ENCODE measurements at places on chromosomes 12 and 14.

GRCh38 chr14:23182372-23183157 lies 895 bp downstream of the SLC7A8 start:
- no peak for DNase-seq

- DNase-seq, result no peak
Observed at GRCh38 chr12:31526158-31526546, 64.8 kb downstream of the DENND5B start.

GRCh38 chr14:105168496-105168978 lies at the start of gene JAG2:
JAG2 (minus strand) TSS chr14:105168776; CDS start chr14:105168420, 356 bp downstream.
- DNase-seq, result no peak

DNA sequence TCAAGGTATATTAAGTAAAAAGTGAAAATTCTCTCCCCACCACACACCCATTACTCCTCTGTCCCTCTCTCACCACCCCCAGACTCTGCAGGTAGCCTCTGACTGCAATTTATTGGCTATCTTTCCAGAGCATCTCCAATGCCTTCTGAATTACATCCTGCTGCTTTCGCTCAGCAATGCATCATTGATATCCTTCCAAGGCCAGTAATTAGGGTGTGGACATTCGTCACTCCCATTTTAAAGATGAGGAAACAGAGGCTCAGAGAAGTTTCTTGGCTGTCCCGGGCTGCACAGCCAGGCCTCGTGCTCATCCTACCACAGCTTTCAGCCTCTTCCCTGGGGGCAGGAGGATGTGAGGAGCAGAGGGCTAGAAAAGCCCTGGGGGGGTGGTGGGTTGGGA lies 23.6 kb upstream of the PGF start:
- no peak for DNase-seq

- DNase-seq, result no peak
Observed at GRCh38 chr12:41802803-41803202, 341.9 kb downstream of the GXYLT1 start.

DNA sequence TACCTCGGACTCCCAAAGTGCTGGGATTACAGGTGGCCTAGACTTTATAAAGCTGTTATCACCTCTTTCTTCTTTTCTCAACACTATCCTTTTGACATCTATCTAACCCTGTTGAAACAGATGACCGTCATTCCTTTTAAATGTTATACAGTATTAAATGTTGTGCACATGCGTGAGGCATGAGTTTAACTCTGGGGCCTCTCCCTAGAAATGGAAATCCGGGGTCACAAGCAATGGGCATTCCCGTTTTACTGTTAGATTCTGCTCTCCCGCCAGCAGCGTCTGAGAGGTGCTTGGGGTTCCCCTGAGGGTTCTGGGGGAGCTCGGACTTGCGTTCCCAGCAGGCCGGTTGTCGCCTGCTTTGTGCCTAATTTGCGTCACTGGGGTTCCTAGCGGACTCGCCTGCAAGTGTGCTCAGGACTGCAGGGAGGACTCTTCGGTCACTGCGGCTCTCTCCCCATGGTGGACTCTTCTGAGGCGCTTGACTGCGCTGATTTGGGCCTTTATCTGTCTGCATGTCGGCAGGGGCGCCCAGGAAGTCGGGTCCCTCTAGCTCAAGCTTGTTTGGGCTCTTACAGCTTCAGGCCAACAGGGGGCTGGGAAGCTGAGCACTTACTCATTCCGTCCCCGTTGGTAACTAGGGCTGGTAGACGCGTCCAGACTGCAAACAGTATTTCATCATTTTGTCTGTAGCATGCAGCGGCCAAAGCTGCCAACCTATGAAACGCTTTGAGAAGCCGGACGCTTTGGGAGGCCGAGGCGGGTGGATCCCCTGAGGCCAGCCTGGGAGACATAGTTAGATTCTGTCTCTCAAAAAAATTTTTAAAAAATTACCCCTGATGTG lies 1.2 kb upstream of the RAN start:
- peak; percentile 84 for DNase-seq

GRCh38 chr14:91330096-91330696 lies 85.7 kb upstream of the GPR68 start:
- no peak for DNase-seq

GRCh38 chr12:57772429-57773322 lies at the start of gene EEF1AKMT3:
EEF1AKMT3 (plus strand) TSS chr12:57772614; CDS start chr12:57772725, 111 bp downstream.
- DNase-seq, result no peak

DNA sequence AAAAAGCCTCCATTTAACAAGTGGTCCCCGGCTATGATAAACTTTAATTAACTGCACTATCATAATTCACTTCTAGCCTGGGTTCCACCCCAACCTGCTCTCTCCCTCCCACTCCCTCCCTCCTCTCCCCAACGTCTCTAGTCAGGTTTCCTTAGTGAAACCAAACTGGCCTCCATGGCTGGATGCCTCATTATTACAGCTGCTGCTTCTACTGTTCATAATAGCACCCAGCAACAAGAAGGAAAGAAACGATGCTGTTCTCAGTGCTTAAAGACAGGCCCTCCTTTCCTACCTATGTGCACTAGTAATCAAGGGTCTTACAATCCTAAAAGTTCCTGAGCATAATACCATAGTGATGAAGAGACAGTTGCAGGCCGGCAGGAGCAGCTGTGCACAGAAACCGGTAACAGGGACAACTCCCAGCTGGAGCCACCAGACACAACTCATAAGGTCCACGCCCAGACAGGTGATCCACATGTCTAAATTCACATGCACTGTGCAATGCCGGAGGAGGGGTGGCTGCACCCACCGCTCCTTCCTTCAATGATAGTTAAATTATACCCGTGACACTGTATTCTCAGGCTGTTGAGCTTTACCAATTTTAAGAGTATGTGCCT lies 6.2 kb downstream of the IRF2BPL start:
- no peak for DNase-seq

GRCh38 chr12:14578646-14579045 lies 11.0 kb upstream of the PLBD1 start:
- no peak for DNase-seq

DNA sequence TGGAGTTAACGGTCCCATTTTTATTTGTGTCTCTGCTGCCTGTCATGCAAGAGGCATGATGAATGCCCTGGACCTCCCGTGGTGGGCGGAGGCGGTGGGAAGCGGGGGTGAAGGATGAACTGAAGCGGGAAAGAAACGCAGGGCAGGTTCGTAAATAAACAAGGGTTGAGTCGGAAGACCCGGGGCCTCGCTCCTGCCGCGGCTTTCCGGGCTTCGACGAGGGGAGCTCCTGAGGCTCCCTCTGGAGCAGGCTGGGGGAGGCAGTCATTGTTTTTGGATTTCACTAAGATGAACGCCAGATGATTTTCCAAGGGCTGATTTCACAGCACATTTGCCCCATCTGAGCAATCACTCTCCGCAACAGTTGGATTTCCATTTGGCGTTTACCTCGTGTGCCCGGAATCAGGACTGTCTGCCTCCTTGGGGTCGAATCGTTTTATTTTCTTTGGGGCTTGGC lies 130.2 kb downstream of the SLC38A6 start:
- DNase-seq, result no peak

GRCh38 chr12:88897723-88898122 lies 317.5 kb upstream of the KITLG start:
- no peak for DNase-seq

GRCh38 chr12:57739387-57739786 lies 845 bp upstream of the AGAP2 start:
- DNase-seq, result no peak

DNA sequence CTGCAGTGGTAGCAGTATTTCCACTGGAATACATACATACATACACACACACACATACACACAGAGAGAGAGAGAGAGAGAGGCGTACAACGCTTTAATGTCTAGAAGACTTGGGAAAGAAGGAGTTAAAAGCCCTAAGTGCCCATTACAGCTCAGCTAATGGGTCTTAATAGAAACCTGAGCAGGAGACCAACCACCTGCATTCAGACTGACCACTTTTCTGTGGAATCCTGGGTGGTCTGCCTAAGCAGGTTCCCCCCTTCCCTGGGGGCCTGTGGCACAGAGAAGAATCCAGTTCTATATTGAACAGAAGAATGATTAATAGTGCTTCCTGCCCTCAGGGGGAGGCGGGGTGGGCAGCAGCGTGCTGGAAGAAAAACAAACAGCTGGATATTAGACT lies 312.4 kb upstream of the PRKD1 start:
- no peak for DNase-seq

GRCh38 chr12:29234965-29235626 lies 86.0 kb downstream of the FAR2 start:
- DNase-seq, result no peak

DNA sequence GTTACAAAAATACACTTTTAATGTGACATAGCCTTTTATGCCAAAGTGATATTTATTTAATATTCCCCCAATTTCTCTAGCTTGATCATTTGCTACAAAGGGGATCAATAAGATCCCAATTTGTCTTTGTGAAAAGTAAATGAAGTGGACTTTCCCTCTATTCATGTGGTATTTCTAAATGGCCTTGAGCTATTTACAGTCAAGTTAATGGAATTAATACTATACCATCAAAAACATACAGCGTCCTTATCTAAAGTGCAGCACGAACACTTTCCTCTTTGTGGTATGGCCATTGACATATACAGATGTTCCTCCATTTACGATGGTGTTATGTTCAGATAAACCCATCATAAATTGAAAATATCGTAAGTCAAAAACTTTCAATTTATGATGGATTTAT lies 23.2 kb downstream of the CFL2 start:
- DNase-seq, result no peak

DNA sequence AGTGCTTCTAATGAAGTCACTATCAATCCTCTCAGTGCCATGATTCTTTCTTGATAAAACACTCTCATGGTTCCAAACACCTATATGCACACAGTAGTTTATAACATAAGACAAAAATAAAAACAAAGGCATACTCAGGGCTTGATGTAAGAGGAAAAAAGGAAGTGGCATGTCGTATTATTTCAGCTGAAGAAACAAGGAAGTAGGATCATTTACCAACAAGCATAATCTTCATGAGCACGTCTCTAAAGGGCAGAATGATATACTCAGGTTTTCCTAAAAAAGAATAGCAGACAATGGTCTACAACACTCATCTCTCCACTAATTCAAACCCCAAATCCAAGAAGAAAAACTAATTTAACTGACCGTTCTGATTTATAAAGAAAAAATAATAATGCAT lies 33.9 kb downstream of the NUMB start:
- no peak for DNase-seq

DNA sequence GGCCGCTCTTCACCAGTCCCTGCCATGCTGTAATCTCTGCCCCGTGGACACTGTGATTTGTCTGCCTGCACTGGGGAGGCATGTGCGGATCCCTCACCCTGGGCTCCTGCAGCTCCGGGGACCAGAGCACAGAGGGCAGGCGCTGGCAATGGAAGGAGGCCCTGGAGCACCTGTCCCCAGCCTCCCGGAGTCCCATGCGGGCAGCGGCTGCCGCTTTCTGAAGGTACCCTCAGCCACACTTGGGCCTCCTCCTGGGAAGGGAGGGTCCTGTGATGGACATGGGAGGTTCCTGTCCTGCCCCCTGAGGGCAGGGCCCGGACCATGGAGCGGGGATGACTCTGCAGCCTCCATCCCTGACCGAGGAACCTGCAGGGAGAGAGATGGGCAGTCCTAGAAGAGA lies 297.4 kb upstream of the SFSWAP start:
- DNase-seq, result no peak

GRCh38 chr12:15708396-15709076 lies 80.7 kb downstream of the EPS8 start:
- DNase-seq, result no peak

- no peak for DNase-seq
Observed at GRCh38 chr14:102554821-102555819, 37.3 kb upstream of the RCOR1 start.

DNA sequence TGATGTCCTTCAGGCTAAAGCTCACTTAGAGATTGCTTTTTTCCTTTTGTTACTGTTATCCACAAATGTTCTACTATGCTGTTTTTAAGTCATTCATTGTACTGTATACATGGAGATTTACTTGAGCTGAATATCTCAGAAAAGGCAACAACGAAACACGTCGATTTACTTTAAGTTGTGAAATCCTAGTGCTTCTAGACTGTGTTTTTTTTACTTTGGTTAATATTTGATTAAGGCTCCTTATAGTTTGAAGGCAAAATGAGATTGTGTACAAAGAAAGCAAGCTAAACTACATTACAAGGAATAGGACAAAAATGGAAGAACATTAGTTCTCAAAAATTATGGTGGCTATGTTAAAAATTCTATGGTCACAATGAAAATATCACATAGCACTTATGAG lies 114.5 kb downstream of the SLC35F4 start:
- no peak for DNase-seq

GRCh38 chr12:761256-761655 lies 8.9 kb downstream of the WNK1 start:
- DNase-seq, result no peak

GRCh38 chr14:95217391-95217900 lies 60.1 kb upstream of the DICER1 start:
- no peak for DNase-seq

DNA sequence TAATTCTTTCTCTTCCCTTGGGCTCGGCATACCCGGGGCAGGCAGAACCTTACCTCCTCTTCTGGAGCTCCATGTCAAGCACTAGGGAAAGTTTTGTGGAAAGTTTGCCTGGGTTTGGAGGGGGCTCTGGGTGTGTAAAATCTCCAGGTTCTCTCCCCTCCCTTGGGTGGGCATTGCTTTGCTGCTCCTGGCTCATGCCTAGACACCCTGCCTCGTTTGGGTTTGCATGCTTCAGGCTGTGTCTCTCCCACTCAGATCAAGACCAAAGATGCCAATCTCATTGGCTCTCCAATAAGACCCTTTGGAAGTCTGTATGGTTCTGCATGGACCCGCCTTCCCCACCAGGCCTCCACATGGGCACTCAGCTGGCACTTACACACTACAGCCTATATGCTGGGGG lies 6.2 kb upstream of the KRT2 start:
- no peak for DNase-seq

GRCh38 chr14:105012171-105012985 lies 8.5 kb downstream of the CDCA4 start:
- DNase-seq, result no peak

DNA sequence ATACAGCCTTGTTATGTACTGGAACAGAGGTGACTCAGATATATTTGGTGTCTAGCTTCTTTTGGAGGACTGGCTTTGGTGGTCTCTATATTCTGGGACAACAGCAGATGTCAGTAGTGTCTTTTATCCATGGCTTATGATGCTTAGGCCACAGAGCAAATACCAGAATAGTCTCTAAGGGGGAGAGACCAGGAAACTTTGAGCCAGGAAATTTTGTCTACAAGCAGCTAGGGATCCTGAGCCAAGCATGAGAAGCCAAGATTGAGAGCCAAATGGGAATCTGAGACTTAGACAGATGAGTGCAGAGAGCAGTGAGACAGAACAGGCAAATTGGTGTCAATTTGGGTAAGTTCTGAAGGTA lies 28.4 kb upstream of the PTPRR start:
- DNase-seq, result no peak

DNA sequence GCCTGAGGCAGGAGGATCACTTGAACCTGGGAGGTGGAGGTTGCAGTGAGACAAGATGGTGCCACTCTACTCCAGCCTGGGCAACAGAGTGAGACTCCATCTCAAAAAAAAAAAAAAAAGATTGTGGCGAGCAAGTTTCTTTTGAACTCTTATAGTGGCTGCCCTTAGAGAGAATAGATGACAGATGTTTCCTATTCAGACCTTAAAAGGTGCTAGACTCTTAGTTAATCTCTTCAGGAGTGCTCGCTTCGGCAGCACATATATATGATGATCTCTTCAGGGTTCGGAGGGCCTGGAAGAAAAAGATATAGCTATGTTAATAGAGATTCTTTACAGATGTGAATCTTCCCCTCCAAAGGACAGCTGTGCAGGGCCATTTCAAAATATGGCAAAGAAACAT lies 73.1 kb upstream of the AMN1 start:
- no peak for DNase-seq

- no peak for DNase-seq
Observed at GRCh38 chr12:104998423-104999346, 12.6 kb downstream of the NOPCHAP1 start.
